ENCODE measurements at places on chromosomes 16 and 17.

DNA sequence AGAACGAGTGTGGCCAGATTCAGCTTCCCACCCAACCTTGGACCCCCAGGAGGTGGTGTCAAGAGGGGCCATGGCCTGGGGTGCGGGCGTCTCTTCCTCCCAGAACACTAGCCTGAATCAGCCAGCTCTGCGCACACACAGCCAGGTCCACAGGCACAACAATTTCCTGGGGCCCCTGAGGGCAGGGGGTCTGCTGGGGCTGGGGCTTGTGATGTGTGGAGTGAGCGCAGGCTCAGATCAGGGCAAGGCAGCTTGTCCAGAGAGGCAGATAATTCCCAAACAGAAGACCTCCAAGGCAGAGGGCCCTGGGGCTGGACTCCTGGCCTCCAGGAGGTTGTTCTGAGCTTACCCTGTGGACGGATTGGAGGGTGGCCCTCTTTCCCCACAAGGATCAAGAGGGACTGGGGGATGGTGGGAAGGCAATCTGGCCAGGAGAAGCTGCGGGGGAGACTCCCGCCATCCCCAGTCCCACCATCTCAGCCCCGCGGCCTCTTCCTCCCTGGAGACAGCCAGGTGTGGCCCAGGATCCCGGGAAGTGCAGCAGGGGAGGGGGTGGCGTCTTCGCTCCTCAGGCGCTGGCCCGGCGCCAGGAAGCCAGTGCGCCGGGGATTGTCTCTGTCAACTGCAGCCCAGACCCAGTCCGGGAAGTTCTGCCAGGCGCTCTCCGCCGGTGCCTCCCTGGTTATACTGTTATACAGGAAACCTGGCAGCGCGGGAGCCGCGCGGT is 52.0 kb upstream of the AMZ2 start:
- no peak for DNase-seq

GRCh38 chr16:74279805-74280204 is 16.8 kb upstream of the PSMD7 start:
- DNase-seq = no peak

DNA sequence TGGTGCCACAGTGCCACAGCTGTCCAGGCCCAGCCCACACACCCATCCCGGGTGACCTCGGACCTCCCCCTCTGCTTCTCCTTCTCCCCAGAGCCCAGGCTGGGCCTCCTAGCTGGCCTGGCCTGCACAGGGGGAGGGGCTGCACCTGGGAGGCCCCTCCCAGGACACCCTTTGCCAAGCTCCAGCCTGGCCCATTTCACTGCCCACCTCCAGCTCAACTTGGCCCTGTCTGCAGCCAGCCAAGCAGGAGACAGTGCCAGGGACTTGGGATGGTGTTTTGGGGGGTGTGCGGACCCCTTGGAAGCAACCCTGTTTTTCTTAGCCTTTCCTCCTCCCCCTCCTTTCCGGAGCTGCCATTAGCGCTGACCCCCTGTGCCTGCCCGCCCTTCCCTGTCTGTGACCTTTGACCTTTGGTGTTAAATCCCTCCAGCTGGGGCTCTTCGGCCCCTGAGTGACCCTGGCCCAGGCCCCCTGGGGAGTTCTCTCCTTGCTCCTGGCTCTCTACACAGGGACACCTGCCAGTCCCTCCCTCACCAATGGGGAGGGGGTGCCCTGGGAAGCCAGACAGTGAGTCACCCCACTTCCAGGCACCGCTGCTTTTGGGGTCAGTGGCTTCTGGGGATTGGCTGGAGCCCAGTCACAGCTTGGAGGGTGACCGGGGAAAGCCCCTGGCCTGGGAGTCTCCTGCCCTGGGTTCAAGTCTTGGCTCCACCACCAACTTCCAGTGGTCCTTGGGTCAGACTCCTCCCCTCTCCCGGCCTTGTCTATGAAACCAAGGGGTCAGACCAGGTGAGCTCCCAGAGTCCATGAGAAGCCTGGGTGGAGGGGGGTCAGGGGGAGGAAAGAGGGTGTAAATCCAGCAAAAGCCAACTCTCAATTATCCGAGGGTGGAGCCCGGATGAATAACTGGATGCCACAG is 1.9 kb downstream of the GLIS2 start:
- no peak for DNase-seq

- DNase-seq = no peak
Observed at GRCh38 chr17:50957600-50958575, 91.7 kb upstream of the TOB1 start.

- no peak for DNase-seq
Observed at GRCh38 chr17:82602487-82602886, 45.8 kb downstream of the WDR45B start.

DNA sequence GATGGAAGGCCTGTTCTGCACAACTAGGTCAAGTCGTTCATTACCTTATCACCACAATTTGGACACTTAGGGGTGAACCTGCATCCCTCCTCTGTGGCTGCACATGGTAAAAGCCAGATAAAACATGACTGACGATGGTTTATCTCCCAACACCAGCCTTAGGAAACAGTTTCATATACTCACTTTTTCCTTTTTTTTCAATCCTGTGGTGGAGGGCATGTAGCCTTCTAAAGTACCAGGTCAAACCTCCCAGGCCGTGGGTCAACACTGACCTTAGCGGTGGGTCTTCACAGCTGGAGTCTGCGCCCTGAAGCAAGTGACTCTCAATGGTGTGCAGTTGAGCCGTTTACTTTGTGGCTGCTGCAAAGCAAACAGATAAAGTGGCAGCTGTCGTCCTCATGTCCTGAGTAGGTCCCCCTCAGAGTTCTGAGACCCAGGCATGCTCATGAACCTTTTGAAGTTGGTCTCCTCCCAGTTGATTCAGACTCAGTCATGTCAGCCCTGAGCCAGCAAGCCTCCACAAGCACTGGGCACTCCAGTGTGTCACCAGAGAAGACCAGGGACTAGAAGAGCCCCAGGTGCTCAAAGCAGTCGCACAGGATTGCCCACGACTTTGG is 5.9 kb downstream of the FAHD1 start:
- no peak for DNase-seq

GRCh38 chr17:4968486-4969046 is 949 bp upstream of the SPAG7 start:
- DNase-seq = peak; percentile 38

DNA sequence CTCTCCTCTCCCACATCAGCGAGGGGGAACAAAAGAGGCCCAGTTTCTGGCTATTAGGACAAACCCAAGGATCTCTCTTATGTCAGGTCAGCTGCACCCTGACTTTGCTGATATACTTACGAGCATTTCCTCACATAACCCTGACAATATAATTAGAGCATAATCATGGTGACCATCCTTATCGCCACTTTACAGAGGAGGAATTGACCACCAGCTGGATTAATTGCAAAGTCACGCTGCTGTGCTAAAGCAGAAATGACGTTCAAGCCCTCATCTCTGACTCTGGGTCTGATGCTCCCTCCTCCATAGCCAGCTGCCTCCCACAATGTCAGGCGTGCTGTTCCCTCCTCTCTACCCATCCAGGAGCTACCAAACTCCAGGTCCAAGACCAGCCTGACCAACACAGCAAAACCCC is 42.6 kb downstream of the TRARG1 start:
- DNase-seq = no peak

DNA sequence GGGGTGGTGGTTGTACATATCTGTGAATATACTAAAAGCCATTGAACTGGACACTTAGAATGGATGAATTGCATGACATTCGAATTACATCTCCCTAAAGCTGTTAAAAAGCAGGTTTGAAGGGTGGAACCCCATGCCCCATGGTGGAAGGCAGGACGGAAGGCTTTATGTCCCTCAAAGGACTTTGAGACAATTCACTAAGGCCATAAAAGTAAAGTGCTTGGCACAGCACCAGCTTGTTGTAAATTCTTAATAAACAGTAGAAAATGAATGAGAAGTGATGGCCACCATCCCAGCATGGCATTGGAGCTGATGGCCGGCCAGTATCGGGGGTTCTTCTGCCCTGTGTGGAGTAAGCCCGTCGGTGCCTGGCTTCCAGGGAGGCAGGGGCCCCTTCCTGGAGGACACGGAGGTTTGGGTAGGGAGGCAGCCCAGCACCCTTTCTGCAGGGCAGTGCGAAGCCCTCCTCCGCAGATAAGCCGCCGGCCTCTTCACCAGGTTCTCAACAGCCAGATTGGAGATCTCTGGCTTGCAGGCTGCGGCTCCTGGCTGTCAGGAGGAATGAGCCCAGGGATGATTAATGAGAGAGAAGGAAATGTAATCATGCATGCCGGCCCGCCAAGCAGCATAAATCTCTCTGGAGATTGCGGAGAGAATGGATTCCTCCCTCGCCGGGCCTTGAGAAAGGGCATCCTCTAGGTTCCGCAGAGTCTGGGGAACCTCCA is 346.9 kb downstream of the FOXL1 start:
- no peak for DNase-seq

GRCh38 chr17:45345246-45345553 is 28.4 kb upstream of the MAP3K14 start:
- DNase-seq = no peak

DNA sequence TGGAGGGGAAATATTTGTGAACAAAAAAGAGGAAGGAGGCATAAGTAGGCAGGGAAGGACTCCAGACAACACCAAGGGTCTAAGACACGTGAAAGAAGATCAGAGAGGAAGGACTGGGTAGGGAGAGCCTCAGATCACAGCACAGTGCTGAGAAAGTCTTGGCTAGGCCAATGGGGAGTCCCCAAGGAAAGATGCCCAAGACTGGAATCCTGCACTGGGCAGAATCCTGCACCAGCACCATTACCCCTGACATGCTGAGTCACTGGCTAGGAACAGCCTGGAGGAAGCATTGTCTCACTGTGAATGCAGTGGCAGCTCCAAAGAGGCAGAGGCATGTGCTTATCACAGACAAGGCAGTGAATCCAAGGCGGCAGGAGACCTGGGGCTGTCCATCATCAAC is 19.2 kb downstream of the CLEC19A start:
- no peak for DNase-seq

Data from stimulated activated CD4-positive, alpha-beta T cell treated with anti-CD3 and anti-CD28 coated beads, Interleukin-4, amount 100 ng/mL, for 48 hours (primary cell).